ENCODE measurements at places on chromosomes 2 and 18. TPM values are rescaled to one million over a fixed set of nuclear protein-coding genes. Genes with fewer than 3 reads are reported as not detected.

The CCDC74A gene
- total RNA-seq = 19.9 TPM

The MEMO1 gene
- 48.5 TPM for total RNA-seq

The MRO gene
- total RNA-seq = 8.6 TPM

The CHRND gene
- total RNA-seq = 0.60 TPM

The L3MBTL4 gene
- total RNA-seq = 4.6 TPM

The ACMSD gene
- not detected for total RNA-seq

All from type B pancreatic cell (in vitro differentiated cells).